ENCODE measurements at places on chromosomes 7 and 10.

DNA sequence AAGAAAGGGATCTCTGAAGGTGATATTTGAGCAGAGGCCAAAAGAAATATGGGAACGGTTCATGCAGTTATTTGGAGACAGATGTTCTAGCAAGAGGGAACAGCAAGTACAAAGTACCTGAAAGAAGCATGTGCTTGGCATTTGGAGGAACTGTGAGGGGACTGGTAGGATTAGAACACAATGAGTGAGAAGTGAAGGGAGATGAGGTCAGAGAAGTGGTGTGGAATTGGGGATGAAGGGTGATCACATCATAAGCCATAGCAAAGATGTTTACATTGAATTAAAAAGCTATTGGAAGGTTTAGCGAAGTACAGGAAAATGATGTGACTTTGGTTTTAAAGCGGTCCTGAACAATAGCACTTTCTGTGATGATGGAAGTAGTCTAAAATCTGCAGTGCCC lies 402.4 kb upstream of the LRGUK start:
- DNase-seq = no peak

- no peak for DNase-seq
These were observed 297.8 kb downstream of the ELMO1 start for GRCh38 chr7:37150856-37151255.

DNA sequence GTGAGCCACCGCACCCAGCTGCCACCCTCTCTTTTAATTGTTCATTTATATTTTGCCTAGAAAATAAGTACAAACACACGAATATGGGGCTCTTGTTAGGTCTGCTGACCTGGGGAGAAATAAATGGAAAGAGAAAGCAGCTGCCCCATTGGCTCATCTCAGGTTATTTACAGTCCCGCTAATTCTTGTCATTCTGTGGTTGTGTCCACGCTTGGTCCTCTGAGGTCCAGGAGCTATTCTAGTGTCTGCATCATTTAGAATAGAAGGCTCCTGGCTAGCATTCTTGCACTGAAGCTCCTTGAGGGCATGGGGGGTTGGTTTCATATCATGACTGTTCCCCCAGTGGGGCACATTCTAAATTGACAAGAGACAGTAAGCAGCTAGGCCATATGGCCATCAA lies 128.5 kb downstream of the TACC2 start:
- DNase-seq = no peak

DNA sequence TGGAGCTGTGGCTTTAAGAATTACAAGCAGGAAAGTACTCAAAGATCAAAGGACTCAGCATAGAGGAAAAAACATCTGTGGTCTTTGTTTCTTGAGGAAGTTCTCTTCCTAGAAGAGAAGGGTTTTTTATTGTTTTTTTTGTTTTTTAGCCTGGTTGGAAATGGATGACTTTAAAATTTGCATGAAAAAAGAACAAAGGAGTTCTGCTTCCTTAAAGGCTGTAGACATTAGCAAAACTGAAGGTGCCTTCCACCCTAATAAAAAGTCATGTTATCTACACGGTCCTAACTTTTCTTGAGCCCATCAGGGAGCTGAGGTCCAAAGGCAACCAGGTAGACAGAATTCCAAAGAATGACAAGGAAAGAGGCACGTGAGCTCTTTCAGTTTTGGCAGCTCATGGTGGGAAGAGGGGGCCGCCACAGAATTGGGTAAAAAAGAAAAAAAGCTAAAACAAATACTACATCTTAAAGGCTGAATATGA lies 356.6 kb downstream of the SH2D4B start:
- DNase-seq = no peak

GRCh38 chr7:116942504-116942903 lies 10.8 kb upstream of the ST7 start:
- no peak for DNase-seq

DNA sequence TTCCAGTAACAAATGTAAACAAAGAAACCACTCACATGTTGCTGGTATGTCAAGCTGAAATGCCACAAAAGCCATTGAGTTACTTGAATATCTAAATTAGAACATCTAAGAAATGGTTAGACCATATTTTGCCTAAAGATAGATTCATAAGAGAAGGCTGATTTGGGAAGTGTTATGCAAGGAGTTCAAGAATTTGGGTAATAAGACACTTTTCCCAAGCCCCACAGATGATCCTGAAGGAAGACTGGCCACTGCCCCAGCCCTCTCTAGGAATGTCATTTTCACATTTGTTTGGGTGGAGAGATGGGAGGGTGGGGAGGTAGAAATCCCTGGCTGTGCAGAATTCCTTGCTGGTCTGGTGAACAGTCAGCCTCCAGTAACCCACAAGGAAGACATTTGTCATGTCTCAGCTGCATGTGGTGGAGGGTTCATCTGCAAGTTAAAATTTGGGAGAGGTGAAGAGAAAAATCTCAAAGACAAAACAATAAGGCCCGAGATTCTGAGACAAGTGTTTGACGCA lies 427.2 kb upstream of the KLF6 start:
- DNase-seq = no peak

- DNase-seq = no peak
These were observed 32.9 kb upstream of the BHLHA15 start for GRCh38 chr7:98178321-98178720.

DNA sequence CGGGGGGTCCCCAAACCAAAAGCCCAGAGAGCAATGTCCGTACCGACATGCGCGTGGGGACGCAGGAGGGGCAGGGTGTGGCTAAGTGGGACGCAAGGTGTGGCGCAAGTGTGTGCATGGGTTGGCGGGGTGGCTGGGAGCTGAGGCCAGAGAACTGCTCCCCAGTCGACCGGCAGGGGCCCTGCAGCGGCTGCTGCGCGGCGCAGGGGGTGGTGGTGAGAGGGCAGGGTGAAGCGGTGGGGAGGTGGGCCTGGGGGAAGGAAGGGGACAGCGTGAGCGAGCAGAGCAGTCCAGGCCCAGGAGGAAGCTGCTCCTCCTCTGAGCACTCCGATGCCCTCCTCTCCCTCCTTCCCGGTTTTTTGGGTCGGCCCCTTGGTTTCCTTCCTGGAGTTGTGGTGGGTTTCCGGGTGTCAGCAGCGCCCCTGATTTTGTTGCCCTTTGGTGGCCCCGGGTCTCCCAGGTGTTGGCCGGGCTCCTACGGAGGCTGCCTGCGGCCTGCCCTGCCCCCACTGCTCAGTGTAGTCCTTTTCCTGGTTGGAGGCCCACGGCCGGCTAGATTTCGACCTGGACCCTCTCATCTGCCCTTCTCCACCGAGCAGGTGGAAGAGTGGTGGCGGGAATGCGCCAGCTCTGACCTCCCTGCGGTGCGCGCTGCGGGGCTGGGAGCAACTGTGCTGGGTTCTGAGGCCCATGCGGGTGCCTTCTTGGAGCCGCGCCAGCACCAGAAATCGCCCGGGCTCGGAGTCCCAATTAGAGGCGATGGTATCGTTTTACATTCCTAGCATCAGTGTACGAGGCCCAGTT lies 40.5 kb upstream of the COMTD1 start:
- no peak for DNase-seq

DNA sequence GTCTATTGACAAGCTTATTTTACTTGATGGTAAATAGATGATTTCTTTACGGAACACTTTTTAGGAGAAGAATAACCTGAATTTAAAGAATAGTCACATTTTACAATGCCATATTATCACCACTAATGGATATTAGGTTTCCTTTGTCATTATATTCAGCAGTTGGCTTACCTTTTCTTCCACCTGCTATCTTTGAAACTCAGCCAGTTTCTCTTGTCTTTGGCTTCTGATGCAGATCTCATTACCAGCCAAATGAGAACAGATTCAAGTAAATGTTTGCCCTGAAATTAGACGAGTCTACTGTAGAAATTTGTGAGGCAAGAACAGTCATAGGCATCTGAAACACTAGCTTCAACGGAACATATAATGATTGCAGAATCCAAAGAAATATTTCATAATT lies 85.5 kb upstream of the OIT3 start:
- no peak for DNase-seq

DNA sequence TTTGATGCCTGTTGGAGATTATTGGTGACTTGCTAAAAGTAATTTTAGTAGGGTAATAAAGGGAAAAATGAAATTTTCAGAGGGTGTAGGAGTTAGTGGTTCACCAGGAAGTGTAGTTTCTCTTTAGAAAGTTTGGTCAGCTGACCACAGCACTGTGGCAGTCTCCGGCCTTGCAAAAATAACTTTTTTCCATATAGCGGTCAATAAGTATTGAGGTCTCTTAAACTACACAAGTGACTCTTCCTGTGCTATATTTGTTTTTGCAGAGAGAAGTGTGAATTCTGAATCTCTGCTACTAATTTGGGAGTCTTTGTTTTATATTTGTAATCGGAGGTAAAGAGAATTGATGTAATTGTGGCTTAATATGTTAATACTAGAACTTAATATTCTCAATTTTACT lies 24.3 kb downstream of the PTPN12 start:
- no peak for DNase-seq

GRCh38 chr7:88090671-88091070 lies 129.2 kb downstream of the SRI start:
- DNase-seq = no peak

GRCh38 chr10:47071891-47072290 lies 160.7 kb downstream of the PTPN20 start:
- DNase-seq = no peak

DNA sequence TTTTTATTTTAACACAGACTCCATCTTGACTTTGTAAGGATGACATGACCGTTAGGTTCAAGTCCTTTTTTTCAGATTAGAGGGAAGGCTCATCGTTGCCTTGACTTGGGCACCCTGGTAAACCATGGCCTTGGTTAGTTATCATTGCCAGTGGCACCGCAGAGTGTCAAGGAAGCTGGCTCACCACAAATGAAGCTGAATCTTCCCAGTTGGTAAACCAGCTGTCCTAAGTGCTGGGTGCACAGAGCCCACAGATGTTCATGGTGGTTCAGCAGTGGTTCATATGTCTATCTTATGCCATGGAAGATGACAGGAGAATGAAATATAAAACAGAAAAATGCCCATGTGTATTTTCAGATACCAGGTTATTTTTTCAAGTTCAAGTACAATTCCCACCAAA lies 273.6 kb downstream of the PLXDC2 start:
- no peak for DNase-seq

- no peak for DNase-seq
These were observed 53.7 kb downstream of the LRRC17 start for GRCh38 chr7:102966465-102966864.

DNA sequence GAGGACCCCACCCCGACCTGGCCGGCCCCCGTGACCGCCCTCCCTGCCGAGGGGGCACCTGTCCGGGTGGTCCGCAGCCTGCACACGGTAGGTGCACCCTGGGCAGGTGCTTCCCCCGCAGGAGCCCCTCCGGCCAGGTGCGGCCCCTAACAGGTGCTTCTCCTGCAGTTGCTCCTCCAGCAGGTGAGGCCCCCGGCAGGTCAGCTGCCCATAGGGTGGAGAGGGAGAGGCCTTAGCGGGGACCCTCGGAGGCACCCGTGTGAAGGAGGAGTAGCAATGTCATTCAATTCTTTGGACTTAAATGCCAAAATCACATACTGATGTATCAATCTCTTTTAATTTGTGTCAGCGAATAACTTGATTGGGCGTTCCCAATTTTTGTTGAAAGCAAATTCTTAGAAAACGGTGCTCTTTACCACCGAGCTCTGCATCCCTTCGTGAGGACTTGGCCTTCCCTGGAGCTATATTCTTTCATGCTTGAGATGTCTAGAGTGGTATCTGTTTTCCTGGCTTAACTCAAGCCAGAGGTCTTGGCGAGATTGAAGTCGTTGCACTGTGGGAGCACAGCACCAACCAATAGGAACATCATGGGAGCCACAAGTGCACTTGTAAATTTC lies 738 bp upstream of the NCAPG2 start:
- no peak for DNase-seq

DNA sequence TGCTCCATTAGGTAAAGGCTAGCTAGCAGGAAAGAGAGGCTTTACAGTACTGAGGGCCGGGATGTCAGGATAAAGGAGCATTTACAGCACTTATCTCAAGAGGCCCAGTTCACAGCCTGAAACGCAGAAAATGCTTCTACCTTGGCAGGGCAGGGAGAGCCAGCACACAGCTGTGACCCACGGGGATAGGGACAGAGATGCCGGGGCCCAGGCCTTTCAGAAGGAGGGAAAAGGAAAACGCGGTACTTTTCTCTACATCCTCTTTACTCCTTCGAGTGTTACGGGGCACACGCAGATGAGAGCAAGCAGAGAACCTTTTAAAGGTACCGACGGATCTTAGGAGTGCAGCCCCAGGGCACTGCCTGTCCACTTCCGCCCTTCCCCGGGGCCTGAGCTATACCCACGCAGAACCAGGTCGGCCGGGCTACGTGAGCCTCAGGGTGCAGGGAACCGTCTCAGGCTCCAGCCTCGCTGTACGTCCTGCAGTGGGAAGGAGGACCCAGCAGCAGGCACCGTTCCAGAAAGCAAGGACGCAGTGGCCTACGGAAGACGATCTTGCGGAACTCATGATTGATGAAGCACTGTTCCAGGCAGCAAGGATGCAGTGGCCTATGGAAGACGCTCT lies 232.3 kb downstream of the ELFN1 start:
- no peak for DNase-seq

GRCh38 chr10:44253769-44254462 lies 131.0 kb downstream of the CXCL12 start:
- DNase-seq = no peak

DNA sequence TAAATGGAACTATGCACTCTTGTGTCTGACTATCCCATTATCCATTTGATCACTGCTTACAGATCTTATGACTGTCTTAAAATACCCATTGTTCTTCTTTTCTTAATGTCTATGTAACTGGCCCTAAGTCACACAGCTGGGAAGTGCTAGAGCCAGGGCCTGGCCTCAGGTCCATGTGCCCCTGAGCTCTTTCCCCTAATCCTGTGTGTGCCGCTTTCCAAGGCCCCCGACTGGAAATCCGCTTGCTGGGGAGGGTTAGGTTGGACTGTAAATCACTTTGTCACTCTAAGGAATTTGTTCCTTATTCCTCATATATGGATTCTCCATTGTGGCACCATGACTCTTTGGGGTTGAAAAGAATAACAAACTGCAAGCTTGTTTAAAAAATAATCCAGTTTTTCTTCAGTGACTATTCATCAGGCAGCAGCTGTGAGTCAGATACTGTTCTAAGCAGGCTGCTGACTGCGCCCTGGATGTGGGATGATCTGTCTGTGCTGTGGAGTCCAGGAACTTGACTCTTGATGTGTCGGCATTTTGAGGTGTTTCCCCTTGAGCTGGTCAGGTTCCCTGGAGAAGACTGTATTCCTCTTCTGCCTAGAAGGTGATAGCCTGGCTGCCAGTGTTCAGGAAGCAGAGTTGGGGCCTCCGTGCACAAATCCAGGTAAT lies 236.3 kb downstream of the SDK1 start:
- DNase-seq = no peak

DNA sequence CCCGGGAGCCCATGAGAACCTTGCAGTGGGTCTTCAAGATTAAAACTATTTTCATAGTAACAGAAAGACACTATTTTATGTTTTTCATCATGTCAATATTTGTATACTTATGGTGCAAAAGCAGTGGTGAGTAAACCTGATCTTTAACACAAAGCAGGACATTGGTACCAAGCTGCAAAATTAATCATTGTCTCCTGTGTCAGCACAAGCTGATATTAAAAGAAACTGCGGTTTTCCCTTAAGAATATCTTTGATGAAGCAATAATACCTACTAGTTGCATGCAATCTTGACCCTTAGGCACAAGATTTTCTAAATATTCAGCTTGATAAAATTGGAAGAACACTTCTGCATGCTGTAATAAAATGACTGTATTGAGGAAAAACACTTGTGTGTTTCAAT lies 121.7 kb downstream of the MDFIC start:
- no peak for DNase-seq

Measured in T follicular helper cell (primary cell).